AG08396 (cell line): ENCODE measurements at places on chromosomes 16 and 17.

- no peak for DNase-seq
These were observed 281.9 kb downstream of the FTO start for GRCh38 chr16:53985861-53986260.

- DNase-seq: peak; percentile 71
These were observed 13.9 kb upstream of the KRTAP17-1 start for GRCh38 chr17:41329279-41329948.

- peak; percentile 7 for DNase-seq
These were observed 216.0 kb downstream of the SEC14L1 start for GRCh38 chr17:77356690-77357201.

DNA sequence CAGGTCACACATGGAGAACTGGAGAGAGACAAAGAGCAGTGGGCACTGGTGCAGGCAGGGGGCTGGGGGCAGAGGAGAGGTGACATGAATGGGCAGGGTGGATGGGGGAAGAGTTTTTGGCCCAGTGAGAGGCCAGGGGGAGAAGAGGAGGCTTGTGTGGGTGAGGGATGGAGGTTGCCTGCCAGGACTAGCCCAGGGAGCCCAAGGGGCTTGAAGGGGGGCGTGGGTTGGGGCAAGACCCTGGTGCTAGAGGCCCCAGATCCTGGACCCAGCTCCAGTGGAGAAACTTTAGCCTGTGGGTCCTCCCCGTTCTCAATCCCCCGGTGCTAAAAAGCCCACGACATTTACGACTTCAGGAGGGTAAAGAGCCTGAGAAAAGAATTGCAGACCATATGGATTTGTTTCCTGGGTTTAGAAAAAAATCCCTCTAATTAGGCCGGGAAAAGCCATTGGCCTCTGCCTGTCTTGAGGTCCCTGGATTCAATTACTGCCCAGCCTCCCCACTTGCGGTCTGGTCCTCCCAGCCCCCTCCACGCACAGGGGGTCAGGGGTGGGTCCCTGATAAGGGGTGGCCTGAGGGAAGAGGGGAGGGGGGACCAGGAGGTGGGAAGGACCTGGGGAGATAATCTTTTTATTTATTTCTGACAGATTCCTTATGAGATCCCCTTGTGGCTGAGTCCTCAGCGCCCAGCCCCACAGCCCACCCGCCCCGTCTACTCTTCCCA is 33.0 kb downstream of the NGFR start:
- no peak for DNase-seq

GRCh38 chr16:57994778-57995177 is 5.7 kb downstream of the ZNF319 start:
- peak; percentile 65 for DNase-seq

- DNase-seq: peak; percentile 48
These were observed 724 bp downstream of the MVP start for GRCh38 chr16:29820730-29821642.

DNA sequence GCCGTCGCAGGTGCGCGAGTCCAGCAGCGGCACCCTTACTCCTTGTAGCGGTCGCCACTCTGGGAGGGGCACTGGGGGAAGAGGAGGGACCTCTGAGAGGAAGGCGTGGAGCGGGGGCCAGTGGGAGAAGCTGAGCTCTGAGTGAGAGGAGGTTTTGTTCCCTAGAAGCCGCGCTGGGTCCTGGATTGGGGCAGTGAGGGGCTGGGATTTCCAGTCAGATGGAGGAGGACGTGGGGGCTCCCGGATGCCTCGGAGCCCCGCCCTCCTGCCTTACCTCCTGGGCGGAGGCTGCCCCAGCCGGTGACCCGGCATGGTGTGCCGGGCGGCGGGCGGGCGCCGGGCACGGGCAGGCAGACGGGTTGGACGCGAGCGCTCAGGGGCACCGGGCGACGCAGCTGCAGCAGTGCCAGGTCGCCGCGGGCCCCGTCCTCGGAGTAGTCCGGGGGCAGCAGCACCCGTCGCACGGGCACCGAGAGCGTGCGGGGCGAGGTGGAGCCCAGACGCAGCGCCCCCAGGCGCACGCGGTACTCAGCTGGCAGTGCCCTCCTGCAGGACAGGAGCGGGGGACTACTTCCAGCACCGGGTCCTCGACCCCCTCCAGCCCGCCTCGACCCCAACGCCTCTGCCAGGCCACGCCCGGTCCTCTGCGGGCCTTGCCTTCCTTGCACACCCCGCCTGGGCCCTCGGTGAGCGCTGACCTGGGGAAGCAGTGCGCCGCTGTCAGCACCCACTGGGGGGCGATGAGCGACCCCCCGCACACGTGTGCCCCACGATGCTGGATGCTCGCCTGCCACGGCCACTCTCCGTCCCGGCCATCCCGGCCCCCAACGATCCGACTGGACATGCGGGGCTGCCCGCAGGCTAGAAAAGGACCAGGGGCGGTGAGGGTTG is 2.0 kb downstream of the PRSS33 start:
- no peak for DNase-seq

- peak; percentile 79 for DNase-seq
These were observed 58.6 kb upstream of the TNRC6A start for GRCh38 chr16:24670623-24671454.
